ENCODE measurements at places on chromosomes 4 and X. TPM values are rescaled to one million over a fixed set of nuclear protein-coding genes. Genes with fewer than 3 reads are reported as not detected.

DNA sequence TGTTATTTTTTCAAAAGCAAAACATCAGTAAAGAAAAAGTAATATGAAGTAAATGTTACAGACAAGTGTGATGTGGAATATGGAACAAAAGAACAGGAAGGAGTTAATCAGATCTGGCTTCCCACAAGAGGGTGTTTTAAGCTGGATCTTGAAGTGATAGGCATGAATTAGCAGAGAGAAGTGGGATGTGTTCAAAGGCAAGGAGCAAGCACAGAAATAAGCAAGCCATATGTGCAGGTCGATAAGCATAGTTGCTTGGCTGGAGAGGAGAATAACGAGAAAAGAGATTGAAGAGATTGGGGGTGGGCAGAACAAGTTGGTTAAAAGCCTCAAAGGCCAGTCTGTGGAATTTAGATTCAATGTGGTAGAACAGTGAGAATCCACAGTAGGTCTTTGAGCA lies 60.9 kb upstream of the PRPS1 start:
- DNase-seq, result no peak

DNA sequence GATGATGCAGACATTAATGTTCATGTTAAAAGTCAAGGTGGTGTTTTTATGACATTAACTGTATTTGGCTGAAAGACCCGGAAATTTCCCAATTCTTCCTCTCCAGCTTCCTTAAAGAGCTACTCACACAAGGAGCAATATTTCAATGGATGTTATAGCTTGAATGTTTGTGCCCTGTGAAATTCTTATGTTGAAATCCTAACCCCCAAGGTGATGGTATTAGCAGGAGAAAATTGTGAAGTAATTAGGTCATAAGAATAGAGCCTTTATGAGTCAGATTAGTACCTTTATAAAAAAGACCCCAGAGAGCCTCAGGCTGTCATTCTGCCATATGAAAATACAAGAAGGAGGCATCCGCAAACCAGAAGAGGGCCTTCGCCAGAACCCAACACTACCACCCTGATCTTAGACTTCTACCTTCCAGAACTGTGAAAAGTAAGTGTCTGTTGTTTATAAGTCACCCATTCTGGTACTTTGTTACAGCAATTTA lies 3.6 kb downstream of the TLR1 start:
- DNase-seq, result no peak

DNA sequence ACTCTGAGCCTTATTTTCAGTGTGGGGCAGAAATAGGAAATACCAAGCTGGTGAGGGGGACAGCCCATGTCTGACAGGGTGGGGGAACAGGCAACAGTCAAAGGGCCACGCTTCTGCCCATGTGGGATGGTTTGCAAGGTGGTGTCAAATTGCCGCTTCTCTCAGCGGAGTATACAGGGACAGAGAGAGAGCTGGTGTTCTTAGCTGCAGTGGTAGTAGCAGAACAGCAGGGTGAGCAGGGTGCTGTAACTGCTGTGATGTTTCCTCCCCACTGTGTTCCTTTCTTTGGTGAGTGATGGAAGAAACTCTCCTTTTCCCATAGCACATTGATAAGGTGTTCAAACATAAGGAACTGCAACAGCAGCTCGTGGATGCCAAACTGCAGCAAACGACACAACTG lies 37.9 kb downstream of the RBBP7 start:
- DNase-seq, result no peak

- no peak for DNase-seq
Measured at GRCh38 chr4:6681191-6681590, 12.5 kb upstream of the S100P start.

- DNase-seq, result peak; percentile 97
Measured at GRCh38 chrX:318068-318738, 393 bp downstream of the GTPBP6 start.

DNA sequence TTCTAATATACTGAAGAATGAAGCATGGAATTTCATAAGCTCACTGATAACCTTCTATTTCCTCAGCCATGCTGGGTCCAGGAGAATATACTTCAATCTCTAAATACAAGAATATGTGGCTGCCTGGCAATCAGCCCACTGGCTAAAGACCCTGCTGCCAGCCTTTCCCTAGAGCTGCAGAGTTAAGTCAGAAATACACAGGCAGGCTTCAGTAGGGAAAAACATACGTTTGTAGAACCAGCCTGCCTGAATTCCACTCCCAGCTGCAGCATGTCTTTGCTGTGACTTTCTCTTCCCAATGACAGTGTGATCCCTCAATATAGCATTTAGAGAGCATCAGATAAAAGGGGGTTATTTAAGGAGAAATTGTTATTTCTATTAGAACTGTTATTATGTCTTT lies 289.1 kb downstream of the PCDH19 start:
- no peak for DNase-seq

- no peak for DNase-seq
Measured at GRCh38 chr4:99825272-99825671, 8.6 kb downstream of the DAPP1 start.

DNA sequence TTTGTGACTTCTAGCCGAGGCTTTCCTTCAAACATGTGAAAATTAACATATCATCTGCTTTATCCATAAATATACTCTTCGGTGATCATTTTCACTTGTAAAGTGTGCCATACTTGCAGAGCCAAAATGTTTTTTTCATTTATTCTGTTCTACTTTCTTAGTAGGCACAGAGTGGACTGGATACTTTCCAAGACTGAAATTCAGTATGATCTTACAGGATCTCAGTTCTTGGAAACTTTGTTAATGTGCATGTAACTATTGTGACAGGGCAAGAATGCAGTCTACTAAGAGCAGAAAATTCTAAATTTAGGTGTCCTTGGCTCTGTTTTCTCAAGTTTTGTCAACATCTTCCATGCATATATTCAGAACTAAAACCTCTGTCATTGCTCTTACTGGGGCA lies 284.9 kb downstream of the TEX13A start:
- no peak for DNase-seq

DNA sequence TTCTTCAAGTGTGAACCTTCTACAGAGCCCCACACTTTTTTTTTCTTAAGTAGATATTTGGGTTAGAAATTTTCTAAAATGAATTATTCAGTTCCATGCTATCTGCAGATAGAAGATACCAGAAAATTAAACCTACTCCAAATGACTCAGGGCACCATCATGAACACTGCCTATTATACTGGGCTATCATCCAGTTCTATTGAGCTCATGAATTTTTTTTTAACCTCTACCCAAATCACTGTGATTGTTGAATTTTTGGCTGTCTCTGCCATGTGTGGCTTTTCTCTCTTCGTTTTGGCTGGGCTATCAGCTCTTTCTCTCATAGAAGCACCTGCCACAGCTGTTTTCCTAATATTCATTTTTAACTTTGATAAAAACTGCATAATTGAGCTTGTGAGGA lies 31.0 kb upstream of the SLC34A2 start:
- no peak for DNase-seq

DNA sequence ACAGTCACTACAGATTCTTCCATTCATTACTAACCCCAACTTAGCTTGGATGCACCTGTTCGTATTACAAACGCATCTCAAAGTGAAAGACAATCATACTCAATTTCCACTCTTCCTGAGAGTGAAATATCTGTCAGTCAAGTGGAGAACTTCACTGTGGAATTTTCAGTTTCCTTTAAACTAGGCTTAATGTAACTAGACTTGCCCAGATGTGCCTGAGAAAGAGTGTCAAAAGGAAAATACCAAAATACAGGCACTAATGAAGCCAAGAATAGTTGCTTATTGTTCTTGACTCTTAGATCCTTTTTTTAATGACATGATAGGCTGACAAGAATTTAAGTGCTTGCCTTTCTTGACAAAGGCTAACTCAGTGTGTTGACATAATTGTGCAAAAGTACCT lies 72.4 kb upstream of the NR3C2 start:
- DNase-seq, result no peak

- no peak for DNase-seq
Measured at GRCh38 chr4:2810388-2810787, 17.5 kb downstream of the SH3BP2 start.

DNA sequence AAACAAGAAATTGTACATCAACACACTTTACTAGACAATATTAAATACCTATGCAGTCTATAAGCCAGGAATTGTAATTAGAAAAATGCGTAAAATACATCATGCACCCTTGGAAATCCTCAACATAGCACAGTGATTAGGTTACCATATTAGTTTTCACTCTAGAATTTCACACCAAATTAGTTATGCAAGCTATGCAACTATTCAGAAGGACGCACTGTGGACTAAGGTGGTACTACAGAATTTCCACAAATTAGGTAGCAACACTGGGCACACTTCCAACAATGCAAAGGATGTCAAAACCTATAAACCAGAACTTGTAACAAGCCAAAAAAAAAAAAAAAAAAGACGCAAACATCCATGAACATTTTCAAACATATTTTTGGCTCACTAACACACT lies 71.1 kb upstream of the ZCCHC13 start:
- peak; percentile 11 for DNase-seq

- no peak for DNase-seq
Measured at GRCh38 chr4:147794787-147795413, 63.0 kb downstream of the ARHGAP10 start.

DNA sequence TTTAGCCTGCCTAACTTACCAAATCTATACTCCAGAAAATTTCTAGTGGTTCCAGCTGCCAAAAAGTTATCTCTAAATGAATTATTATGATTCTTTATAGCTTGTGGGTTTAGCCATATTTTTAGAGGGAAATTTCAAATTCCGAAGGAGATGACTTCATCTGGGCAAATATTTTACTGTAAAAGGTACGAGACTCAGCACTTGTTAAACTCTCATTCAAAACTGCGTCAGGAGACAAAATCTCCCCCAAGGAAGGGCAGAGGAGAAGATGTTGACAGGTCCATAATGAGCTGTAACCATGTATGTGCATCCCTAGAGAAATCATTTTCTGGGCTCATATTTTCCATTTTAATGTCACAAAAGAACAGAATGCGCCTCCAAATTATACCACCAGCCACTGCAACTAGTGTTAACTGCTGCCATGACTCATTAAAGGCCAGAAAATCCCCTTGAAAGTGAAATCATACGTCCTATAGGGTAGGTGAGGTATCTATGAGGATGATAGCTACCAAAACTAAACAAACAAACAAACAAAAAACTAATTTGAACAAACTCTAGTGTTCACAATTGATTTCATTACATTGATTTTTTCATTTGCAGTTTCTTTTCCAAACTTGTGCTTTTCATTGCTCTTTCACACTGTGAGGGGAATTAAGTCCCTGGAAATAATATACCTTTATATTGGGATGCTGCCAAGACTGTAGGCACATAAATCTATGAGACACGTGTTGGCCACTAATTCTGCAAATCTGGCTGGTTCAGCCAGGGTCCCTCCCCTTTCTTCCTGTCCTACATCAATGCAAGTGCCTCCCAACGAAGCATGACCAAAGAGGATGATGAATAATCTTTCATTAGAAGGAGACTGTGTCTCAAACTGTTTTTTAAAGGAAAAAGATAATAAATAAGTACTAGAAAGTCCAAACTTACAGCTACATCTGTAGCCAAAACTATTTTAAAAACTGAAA lies 85.8 kb downstream of the ARHGAP6 start:
- no peak for DNase-seq

DNA sequence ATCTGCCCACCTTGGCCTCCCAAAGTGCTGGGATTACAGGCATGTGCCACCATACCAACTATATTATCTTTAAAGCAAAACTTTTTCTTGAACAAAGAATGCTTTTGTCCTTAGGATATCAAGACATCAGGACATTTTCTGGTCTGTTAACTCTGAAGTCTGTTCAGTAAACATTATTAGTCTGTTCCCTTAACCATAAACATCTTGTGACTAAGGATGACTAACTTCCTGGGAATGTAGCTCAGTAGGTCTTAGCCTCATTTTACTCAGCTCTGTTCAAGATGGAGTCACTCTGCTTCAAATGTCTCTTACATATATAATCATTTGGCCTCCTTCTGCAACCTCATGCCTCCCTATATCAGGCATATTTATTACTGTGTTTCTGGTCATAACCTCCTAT lies 122.9 kb downstream of the UBE2NL start:
- DNase-seq, result no peak

GRCh38 chrX:77433001-77433400 lies 14.2 kb upstream of the FGF16 start:
- no peak for DNase-seq

DNA sequence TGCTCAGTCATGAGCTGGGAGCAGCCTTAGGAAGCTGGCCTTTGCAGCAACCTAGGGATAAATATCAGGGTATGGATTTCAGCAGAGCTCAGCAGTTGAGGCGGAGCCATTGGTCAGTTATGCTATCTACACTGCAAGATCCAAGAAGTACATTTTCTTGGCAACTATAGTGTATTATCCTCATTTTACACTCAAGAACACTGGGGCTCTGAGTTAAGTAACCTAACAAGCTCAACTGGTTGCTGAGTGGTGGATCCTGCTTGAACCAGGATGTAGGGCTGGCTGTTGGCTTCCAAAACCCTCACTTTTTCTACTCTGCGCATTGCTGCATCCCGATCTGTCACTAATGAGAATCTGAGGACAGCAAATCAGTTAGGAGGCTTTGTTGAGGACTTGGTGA lies 1.5 kb upstream of the SCARB2 start:
- no peak for DNase-seq

- no peak for DNase-seq
Measured at GRCh38 chr4:176404621-176405020, 84.9 kb downstream of the SPCS3 start.

DNA sequence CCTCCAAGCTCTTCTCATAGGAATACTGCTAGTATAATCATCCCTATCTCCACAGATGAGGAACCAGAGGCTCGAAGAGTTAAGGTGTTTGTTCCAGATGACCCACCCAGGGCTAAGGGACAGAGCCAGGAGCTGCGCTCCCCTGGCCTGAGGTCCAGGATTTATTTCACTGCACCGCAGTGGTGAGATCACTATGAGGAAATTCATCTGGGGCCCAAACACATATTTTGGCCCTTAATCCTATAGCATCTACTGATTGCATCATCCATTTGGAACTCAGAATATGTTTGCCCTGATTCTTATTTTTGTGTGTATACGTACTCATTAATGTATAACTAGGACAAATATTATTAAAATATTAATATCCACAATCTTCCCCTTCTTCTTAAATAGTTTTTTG lies 100.1 kb upstream of the RBPJ start:
- DNase-seq, result no peak

DNA sequence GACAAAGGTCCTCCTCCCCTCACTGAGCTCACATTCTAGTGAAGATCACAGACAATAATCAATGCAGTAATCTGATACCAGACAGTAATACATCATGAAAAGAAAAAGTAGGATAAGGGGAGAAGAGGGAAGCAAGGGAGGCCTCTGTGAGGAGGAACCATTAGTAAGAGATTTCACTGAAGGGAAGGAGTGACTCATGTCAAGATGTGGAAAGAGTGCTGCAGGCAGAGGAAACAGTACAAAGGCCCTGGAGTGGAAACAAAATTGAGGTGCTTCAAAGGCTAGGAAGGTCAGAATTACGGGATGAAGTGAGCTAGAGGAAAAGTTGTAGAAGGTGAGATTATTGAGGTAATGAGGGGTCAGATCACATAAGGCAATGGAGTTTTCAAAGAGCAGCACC lies 38.1 kb downstream of the LAMTOR3 start:
- no peak for DNase-seq

GRCh38 chrX:47683829-47684205 lies 24.8 kb upstream of the UXT start:
- DNase-seq, result no peak

The MAGEA4 gene
- not detected for polyA plus RNA-seq

The PPBP gene
- 14.8 TPM for polyA plus RNA-seq

The SAT1 gene
- 248 TPM for polyA plus RNA-seq

The GLRA2 gene
- 0.52 TPM for polyA plus RNA-seq

The SUPT20HL2 gene
- polyA plus RNA-seq, result not detected

The SERPINA7 gene
- 0.12 TPM for polyA plus RNA-seq

The SPARCL1 gene
- 9.2 TPM for polyA plus RNA-seq

Data from left kidney (tissue), 8 donors.